ENCODE measurements at places on chromosomes 16 and 17.

DNA sequence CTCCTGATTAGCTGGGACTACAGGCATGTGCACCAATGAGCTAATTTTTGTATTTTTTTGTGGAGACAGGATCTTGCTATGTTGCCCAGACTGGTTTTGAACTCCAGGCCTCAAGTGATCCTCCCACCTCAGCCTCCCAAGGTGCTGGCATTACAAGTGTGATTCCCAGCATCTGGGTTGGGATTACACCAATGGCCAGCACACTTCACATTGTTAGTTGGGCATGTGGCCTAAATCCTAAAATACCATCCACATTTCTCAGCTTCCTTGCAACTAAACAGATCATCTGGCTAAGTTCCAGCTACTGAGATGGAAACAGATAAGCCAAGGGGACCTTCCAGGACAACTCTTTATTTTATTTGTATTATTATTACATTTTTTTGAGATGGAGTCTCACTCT, 9.9 kb downstream of the RABEP2 start:
- no peak for DNase-seq

GRCh38 chr16:79358188-79358587, 242.3 kb downstream of the MAF start:
- DNase-seq: no peak

DNA sequence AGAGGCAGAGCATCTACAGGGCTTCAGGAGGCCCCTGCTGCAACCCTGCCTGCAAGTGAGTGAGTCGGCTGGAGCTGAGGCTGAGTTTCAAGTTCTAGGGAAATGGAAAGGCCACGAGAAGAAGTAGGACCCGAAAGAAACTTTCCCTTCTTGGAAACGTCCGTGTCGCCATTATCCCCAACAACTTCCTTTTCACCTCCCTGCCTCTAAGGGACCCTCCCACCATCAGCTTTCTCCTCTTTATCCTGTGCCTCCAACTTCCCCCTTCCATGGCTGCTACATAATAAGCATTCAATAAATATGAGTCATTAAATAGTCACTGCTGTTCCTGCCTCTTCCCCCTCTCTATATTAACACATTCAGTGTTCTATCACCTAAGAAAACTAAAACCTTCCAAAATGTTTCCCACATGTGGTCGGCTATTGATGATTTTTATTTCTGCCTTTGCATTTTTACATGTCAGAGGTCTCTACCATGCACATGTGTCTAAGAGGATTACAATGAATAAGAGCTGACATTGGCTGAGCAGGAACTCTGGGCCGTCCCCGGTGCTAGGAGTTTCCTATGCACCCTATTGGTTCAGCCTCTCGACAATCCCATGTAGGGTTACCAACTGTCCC, 115.9 kb upstream of the TNRC6C start:
- peak; percentile 22 for DNase-seq

- peak; percentile 85 for DNase-seq
Measured at GRCh38 chr16:68528686-68529379, 10.3 kb upstream of the ZFP90 start.
